ENCODE measurements at places on chromosomes 16 and 17.

GRCh38 chr17:14156689-14157088 lies 80.0 kb downstream of the CDRT15 start:
- no peak for DNase-seq

- no peak for DNase-seq
These were observed 50.2 kb upstream of the WSCD1 start for GRCh38 chr17:6019959-6020358.

DNA sequence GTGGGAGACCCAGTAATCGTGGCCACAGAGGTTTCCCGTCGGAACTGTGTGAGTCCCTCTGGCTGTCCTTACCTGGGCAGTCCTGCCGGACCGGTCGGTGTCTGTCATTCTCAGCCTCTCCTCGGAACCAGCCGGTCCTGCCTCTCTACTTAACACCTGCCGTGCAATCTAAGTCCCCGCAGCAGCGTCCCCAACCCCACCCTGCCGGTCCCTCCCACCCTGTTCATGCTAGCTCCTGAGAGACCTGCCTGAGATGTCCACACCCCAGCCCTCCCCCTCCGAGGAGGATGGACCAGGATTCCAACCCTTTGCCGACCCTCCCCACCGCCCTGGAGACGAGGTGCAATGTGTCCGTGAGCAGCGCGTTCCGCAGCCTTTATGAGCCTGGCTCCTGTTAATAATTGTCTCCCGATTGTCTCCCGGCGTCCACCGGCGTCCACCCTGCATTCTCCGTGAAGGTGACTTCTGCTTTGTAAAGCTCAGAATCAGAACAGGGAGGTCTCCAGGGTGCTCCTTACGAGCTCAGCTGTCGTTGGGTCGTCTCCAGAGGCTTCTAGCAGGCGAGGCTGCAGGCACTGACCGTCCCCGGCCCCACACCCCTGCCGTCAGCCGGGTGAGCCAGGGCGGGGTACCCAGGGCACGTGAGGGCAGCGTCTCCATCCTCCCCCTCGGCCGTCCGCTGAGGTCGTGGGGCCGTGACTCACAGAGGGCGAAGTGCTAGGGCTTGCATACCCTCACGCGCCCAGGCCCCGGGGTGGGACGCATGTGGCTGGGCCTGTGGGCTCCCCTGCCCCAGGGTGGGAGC lies 10.1 kb downstream of the METRNL start:
- DNase-seq, result no peak

- DNase-seq, result no peak
These were observed 146.5 kb downstream of the SDK2 start for GRCh38 chr17:73497721-73498120.

DNA sequence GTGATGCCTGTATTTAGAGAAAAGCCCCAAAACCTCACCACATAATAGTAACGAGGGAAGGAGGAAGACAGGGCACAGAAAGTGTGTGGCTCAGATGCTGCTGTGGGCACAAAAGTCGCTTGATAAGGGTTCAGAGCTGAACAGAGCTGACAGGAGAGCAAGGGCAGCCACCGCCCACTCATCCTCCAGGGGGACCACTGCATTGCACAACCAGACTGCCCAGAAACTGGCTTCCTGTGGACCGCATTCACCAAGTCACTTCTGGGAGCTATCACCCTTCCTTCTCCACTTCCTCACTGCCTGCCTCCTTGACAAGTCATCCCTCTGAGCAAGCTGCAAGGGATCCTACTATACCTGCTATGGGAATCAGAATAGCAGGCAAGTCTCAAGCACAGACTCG lies 512.4 kb upstream of the CDH11 start:
- no peak for DNase-seq

- DNase-seq, result no peak
These were observed 69.7 kb upstream of the FA2H start for GRCh38 chr16:74844041-74844980.

GRCh38 chr17:71464751-71465150 lies 656.1 kb upstream of the SOX9 start:
- DNase-seq, result no peak
